ENCODE measurements at places on chromosomes 5 and 9. TPM values are rescaled to one million over a fixed set of nuclear protein-coding genes. Genes with fewer than 3 reads are reported as not detected.

Gene C9orf50
- polyA plus RNA-seq, result not detected

Gene TMEM215
- 0.03 TPM for polyA plus RNA-seq

Gene BARHL1
- not detected for polyA plus RNA-seq

Gene GPR150
- polyA plus RNA-seq, result not detected

Gene TMEFF1
- polyA plus RNA-seq, result 0.37 TPM

Gene PCDHA8
- 0.10 TPM for polyA plus RNA-seq

Gene C5orf34
- 7.6 TPM for polyA plus RNA-seq

Gene DRD1
- polyA plus RNA-seq, result 0.90 TPM

Gene ZDHHC21
- polyA plus RNA-seq, result 3.7 TPM

Gene PCDHB14
- 0.05 TPM for polyA plus RNA-seq

- DNase-seq, result no peak
Observed at GRCh38 chr5:31625394-31625793, 13.5 kb upstream of the PDZD2 start.

GRCh38 chr5:67050125-67050524 lies 146.5 kb downstream of the CD180 start:
- no peak for DNase-seq

DNA sequence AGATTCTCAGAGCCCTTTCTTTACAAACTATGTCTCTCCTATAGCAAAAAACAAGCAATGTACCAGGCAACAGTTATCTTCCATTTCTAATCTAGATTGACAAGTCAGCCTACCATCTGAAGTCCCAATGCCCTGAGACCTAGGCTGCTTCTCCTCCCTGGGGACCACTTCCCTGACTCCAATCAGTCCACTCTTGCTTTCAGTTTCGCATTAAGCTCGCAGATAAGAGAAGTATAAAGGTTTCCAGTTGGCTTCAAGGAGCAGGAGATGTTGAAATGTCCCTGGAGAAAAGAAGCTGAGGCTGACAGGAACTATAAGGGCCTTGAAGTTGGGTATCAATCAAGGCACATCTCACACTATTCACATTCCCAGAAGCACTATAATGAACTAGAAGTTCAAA lies 32.3 kb downstream of the ERP44 start:
- no peak for DNase-seq

GRCh38 chr5:68272289-68272688 lies 56.7 kb downstream of the PIK3R1 start:
- no peak for DNase-seq

DNA sequence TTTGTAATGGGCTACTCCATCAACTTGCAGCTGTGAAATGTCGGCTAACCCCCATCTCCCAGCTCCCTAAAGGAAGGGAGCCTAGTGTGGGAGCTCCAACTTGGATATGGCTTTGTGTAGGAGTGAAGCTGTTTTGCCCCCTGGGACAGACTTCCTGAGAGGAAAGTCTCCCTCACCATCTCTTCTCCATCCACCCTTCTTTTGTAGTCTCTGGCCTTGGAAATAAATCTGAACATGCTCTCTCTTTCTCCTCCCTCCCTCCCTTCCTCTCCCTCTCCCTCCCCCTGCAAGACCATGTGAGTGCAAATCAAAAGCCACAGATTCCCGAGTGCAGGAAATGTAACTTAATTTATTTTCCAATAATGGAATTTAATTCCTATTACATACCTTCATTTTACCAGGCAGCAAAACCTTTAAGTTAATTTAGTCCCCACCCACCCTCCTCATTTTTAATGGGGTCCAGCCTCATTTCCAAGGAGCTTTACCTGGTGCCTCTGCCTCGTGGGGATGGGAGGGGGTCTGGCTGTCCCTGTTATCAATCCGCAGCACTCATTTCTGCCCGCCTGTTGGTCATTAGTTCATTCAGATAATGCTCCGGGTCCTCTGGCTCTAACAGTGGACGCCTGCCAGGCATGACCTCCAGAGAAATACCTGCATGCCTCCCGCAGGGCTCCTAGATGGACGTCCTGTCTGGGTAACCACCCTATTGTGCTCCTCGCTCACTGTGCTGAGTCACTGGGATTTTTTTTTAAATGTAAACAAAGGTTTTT lies 122.9 kb upstream of the TAF11L2 start:
- DNase-seq, result peak; percentile 95

GRCh38 chr5:146068977-146069779 lies 36.2 kb downstream of the PLAC8L1 start:
- no peak for DNase-seq

GRCh38 chr5:54551292-54551691 lies 33.7 kb downstream of the SNX18 start:
- no peak for DNase-seq

DNA sequence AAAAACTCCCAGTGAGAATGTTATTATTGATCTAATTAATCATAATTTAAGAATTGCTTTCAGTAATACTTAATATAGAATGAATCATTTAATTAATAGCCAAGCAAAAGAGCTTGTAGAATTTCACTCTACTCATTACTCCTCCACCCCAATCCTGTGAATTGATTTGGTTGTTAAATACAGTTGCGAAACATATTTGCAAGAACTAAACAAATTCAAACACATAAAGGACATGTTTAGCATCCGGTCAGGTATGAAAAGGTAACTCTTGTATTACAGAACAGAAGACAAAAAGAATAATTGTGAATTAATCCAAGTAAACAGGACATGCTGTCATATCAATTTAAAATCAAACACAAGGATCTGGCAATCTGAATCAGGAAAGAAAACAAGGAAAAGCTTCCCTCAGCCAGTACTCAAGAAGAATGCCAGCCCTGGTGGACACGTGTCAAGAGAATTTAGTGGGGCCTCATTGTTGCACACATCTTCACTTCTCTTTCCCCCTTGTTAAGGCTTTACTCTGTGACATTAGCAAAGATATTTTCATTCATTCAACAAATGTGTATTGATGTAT lies 89.4 kb upstream of the SLC12A2 start:
- no peak for DNase-seq

DNA sequence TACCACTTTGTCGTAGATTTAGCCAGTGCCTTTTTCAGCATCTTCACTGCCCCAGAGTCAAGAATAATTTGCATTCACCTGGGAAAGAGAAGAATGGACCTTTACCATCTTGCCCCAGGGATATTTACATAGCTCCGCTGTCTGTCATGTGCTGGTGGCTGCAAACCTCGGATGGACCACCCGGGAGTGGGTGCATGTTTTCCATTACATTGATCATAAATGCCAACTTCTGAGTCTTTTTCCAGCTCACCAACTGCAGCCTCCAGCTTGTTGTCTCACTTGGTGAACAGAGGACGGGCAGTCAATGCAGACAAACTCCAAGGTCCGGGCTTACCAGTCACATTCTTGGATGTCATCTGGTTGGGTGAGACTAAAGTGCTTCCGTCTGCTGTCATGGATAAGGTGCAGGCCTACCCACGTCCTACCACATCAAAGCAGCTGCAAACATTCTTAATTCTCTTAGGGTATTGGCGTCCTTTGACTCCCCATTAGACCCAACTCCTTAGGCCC lies 155.8 kb upstream of the APC start:
- no peak for DNase-seq

DNA sequence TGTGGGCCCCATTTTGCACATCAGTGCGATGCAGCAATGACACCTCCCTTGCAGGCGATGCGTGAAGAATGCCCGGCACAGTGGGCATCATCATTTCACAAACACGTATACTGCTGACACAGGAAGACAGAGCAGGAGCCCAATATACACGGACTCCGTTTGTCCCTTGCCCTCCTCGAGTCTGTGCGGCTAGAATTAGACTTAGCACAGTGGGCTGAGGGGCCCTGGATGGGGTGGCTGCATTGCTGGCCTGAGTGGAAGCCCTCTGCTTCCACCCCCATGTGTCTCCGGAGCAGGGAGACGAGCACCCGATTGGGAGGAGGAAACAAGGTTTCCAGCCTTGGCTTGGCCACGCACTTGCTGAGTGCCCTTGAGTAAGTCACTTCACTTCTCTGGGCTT lies 40.8 kb downstream of the GSN start:
- DNase-seq, result no peak

GRCh38 chr5:160150381-160150780 lies 31.1 kb upstream of the PWWP2A start:
- no peak for DNase-seq

- no peak for DNase-seq
Observed at GRCh38 chr5:177385720-177386119, 1.5 kb downstream of the SLC34A1 start.

DNA sequence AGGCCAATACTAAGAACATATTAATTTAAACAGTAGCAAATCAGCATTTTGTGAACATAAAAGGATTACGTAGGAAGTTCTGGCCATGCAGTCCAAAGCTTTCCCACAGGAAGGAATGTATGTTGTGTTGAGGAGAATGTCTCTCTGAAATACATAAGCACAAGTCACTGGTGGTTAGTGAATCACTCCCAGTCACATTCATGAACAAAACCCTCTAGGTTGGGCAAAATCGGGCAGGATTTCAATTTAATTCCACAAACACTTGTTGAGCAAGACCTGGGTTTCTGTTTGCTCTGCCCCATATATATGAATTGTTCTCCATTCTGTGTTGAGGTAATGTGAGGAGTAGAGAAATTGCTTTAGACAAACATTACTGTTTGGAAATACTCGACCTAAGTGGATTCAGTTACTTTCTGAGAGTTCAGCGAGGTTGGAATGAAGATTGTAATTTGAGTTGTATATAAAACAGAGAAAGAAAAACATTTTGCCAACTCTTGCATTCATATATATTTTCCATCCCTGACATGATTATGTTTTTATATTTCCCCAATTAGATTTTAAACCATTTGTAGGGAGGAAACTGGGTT lies 127.6 kb upstream of the RPS23 start:
- no peak for DNase-seq

GRCh38 chr9:106677830-106678229 lies 185.1 kb upstream of the ZNF462 start:
- no peak for DNase-seq

- DNase-seq, result no peak
Observed at GRCh38 chr9:2018764-2019558, 3.8 kb downstream of the SMARCA2 start.

DNA sequence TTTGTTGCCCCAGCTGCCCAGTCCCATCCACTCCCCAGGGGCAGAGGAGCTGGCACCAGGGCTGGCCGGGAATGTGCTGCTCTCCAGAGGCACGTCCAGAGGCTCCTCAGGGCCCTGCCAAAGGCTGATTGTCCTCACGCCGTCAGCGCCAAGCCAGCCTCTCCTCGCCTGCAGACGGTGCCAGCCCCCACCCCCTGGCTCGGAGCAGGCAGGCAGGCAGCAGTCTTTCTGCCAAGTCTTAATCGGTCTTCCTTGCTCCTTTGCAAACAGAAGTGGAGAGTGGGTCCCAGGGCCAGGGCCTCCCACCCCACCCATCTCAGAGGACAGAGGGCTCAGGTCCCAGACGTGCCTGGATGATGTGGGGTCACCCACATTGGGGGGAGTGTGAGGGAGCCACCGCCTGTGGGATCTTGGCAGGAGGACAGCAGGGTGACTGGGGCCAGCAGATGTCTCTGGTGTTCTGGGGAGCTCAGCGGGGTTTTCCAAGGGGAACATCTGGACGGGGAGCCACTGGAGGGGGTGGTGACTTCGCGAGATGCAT lies 36.3 kb downstream of the FAM163B start:
- no peak for DNase-seq

DNA sequence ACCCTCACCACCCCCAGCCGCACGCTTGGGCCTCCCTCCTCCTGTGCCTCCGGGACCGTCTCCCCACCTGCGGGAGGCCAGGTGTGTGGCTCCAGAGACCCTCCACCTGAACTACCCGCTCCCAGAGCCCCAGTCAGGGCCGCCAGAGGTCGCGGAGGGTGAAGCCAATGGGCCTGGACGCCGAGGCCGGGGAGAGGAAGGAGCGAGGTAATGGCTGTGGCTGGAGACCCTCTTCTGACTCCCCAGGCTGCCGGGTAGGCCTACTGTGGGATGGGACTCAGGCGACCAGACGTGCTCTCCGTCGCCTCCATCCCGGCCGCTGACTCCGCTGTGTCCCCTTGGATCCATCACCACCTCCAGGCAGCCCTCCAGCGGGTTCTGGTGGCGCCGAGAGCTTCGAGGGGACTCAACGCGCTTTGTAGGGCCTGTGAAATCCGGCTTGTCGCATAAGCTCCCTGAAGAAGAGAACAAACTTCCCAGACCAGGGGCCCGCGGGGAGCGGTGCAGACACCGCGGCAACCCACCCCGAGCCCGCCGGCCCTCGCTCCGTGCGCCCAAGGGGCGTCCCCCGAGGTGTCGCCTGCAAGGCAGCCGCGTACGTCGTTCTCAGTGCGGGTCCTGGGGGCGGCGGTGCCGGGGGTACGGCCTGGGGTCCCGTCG lies 12.6 kb downstream of the IRX2 start:
- DNase-seq, result no peak

GRCh38 chr5:142327111-142327842 lies 2.5 kb upstream of the SPRY4 start:
- DNase-seq, result no peak

GRCh38 chr9:19642256-19642655 lies 146.6 kb downstream of the SLC24A2 start:
- DNase-seq, result no peak

GRCh38 chr9:21030389-21031035 lies 928 bp downstream of the HACD4 start:
- DNase-seq, result peak; percentile 12

DNA sequence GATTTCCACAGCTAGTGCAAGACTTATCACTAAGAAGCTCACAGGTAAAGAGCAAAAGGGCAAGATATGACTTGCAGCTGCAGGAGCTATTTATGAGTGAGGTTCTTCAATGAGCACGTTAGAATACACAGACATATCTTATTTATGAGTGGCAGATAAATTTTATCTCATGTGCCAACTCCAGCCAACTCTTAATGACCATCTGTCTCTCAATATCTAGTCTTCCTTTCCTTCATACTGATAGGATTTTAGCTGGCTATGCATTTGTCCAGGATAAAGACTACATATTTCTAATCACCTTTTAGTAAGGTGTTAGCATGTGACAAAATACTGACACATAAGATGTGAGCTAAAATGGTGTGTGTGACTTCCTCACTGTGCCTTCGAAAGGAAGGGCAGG lies 304.5 kb downstream of the TRPM3 start:
- DNase-seq, result no peak

GRCh38 chr9:74322661-74323314 lies 174.3 kb upstream of the RORB start:
- no peak for DNase-seq

- no peak for DNase-seq
Observed at GRCh38 chr9:69213647-69214046, 39.6 kb downstream of the TJP2 start.

DNA sequence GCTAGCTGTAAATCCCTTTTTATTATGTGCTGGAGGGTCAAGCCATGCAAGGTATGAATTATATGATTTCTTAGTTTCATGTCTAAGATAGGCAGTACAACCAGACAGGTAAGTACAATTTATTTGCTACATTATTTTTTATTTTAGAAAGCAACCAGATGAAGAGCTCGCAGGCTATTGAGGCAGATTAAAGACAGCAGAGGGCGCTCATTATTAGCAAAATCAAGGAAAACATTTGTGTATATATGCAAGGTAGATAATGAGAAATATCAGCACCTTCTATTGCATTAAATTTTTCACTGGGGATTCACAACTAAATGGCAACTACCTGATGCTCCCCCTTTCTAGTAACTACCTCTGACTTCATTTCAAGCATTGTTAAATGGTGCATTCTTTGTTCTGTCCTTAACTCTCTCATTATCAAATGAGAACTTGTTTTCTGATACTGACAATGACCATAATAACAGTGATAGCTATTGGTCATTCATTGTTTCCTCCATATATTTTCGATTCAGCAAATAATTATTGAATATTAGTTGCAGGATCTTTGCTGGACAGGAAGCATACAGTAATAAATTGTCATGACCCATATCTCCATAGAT lies 8.6 kb downstream of the SCGB3A2 start:
- DNase-seq, result peak; percentile 5

Data from A549 (cell line).